ENCODE measurements at places on chromosomes 11 and 22.

DNA sequence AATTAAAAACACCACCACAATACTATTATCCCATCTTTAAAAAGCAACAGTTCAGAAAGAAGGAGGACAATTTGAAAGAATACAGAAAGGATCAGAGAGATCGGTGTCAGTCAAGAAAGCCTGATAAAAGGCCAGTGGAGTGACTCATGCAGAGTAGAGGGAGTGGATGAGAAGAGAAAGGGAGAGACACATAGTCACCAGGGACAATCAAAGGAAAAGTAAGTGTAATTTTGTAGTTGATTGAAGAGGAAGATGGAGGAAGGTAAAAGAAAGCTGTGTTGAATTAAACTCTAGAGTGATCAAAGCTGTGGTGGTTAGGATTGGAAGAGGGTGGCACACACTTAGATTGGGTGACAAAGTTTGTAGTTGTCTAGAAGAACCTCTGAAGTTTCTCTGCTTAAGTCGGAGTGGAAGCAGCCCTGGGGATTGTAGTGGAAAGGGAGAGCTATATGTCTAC, 14.1 kb downstream of the SPECC1L start:
- no peak for DNase-seq

GRCh38 chr11:1532014-1532586, 40.0 kb downstream of the DUSP8 start:
- peak; percentile 46 for DNase-seq

DNA sequence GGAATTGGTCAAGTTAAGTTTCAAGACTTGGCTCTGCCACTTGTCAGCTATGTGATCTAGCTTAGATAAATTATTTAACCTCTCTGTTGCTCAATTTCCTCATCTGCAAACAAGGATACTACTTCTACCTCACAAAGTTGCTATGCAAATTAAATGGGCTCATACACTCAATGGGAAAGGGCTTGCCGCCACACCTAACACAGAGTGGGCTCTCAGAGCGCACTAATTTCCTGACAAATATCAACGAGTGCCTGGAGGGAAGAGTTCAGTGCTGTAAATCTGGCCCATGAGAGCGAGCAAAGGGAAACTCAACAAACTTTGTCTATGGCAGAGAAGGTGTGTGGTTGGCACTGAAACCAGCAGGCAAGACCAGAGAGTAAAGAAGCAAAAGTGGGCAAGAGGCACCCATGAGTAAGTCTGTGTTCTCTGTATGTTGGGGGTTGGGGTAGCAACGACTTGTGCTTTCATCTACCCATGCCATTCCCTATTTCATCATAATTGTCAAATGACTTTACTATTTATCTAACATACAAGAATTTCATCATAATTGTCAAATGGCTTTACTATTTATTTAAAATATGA, 60.7 kb upstream of the PHF21A start:
- DNase-seq = no peak

- DNase-seq = no peak
Measured at GRCh38 chr11:8094656-8095055, 13.6 kb downstream of the TUB start.

- DNase-seq = peak; percentile 36
Measured at GRCh38 chr22:41501209-41501608, 32.3 kb downstream of the ACO2 start.

GRCh38 chr11:44551456-44552139, 13.9 kb upstream of the CD82 start:
- no peak for DNase-seq

GRCh38 chr11:60316317-60316716, 10.7 kb upstream of the MS4A6E start:
- no peak for DNase-seq

GRCh38 chr11:32706985-32707741, 87.3 kb downstream of the CCDC73 start:
- DNase-seq = no peak
